ENCODE measurements at places on chromosomes 5 and 9.

DNA sequence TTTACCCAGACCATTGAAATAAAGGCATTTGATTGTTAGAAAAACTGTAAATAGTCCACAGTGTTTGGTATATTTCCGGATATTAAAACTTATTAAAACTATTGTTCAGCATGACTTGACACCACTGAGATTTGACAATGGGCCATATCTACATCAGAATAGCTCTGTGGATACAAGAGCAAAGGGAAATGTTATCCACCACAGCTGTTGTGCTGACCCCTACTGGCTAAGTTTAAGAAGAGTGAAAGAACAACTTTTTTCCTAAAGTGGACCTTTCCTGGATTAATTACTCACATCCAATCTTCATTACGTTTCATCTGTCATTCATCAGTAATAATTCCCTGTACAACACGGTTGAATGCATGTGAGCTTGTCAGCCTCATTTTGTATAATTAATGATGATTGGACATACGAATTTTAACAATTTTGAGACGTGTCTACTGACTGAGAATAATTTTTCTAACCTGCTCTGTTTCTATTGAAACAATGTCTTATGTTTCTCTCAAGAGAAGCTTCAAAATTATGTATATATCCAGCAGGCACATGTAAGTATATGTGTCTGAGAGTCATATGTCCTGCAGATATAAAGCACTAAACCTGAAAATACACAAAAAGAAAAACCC, 1952.6 kb downstream of the MAT2B start:
- no peak for DNase-seq

DNA sequence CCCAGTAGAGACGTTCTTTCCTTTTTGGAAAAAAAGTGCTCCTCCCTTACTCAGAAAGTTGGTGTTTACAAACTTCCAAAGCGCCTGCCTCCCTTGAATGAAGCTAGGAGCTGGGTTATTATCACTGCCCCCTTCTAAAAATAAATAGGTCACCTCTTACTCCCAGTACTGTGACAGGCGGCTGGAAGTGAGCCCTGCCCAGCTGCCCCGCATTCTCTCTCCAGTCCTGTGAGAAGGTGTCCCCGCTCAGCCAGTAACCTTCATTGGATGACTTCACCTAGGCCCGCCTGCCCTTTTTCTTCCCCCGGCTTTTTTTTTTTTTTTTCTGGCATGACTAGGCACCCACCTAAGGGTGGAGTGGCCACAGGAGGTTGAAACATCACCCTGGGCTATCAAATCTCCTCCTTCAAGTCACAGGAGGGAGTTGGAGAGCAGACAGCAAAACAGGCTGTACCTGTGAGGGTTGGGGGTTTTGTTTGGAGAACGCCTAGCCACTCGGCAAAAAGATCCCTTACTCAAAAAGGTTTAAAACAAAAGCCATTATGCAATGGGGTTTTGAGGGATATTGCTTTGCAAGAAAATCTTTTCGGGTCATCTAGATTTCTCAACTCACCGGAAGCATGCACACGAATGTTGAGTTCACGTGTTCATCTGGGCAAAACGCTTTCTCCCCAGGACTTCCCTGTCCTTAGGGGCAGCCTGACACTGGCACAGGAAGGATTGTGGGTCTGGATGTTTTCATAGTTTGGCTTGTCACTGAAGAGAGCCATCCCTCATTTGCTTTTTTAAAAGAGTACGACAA, 43.3 kb upstream of the ZNF622 start:
- no peak for DNase-seq

DNA sequence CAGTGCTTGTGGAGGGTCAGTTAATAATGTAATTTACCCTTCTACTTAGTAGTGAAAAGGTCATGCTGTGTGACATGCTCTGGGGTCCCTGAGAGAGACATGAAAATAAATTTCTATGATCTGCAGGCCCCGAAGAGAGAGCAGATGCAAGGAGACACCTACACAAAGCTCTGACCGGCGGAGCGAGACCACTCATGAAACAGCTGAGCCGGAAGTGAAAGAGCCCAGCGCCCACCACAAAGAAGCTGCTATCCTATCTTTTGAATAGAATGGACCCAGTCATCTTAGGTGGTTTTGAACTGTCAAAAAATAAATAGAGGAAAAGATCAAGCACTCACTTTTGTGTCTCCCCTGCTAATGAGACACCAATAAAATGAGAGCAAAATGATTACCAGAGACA, 190.0 kb downstream of the MED10 start:
- DNase-seq: no peak

DNA sequence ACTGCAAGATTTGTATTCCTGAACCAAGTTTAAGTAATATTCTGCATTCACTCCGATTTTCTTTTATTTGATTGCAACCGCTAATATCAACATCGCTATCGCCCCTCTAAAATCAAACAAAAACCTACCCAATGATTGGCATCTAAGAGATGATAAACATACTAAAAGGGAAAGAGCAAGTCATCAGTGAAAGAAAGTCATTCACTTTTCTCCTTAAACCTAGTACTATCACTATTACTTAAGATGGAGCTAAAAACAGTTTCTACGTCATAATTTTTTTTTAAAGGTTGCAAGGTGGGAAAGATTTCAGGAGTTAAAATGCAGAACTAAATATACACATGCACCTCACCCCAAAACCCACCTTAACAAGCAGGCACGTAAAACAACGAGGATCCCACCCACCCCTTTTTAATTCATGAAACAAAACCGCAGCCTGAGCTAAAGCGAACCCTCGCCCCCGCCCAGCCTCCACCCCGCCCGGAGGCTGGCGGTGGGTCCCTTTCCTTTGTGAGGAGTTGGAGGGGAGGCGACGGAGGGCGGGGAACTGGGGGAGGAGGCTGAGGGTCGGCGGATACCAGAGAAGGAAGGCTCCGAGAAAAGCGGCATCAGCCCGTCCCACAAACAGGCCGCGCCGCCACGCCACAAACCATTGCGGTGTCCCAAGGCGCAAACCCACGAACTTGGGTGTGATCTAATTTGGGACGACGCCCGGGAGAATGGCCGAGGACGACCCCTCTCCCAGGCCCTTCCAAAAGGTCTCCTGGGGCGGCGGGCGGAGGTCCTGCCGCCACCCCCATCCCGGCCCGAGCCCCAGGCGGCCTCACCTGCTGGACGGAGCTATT, 861 bp downstream of the UBQLN1 start:
- DNase-seq: peak; percentile 79

GRCh38 chr5:177105691-177106476, 19.2 kb downstream of the FGFR4 start:
- no peak for DNase-seq

GRCh38 chr9:132846918-132847515, 31.1 kb downstream of the AK8 start:
- DNase-seq: no peak

DNA sequence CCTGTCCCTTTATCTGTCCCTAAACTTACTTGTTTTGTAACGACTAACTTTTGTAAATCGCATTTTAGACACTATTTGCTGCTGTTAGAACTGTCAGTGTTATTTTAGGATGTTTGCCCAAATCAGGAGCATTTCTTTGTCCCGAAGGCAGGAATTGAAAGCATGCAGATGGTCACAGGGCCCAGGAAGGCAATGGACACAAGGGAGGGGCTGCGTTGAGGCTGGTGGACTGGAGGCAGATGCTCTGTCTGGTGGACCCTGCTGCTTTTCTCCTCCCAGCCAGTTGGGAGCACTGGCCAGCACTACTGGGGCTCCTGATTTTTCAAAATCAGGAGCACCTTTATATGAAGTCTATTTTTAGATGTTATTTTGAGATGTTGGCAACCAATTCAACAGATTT, 31.7 kb downstream of the DOCK2 start:
- DNase-seq: no peak

DNA sequence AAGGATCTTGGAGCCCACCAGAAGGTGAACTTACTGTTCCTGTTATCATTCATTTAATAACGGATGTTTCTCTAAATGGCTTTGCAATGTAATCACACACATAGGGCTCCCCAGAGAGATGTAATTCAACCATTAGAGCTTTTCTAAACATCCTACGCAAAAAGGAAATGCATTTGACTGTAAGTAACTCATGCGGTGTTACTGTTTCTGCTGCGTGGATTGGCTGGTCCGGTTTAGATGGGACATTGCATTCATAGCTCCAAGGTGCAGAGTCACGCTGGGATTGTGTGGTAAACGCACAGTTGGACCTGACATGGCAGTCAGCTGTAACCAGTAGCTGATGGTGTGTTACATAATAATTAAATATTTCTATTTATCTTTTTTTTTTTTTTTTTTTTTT, 185.5 kb upstream of the OTULINL start:
- no peak for DNase-seq

GRCh38 chr5:3778000-3778550, 182.4 kb downstream of the IRX1 start:
- no peak for DNase-seq

DNA sequence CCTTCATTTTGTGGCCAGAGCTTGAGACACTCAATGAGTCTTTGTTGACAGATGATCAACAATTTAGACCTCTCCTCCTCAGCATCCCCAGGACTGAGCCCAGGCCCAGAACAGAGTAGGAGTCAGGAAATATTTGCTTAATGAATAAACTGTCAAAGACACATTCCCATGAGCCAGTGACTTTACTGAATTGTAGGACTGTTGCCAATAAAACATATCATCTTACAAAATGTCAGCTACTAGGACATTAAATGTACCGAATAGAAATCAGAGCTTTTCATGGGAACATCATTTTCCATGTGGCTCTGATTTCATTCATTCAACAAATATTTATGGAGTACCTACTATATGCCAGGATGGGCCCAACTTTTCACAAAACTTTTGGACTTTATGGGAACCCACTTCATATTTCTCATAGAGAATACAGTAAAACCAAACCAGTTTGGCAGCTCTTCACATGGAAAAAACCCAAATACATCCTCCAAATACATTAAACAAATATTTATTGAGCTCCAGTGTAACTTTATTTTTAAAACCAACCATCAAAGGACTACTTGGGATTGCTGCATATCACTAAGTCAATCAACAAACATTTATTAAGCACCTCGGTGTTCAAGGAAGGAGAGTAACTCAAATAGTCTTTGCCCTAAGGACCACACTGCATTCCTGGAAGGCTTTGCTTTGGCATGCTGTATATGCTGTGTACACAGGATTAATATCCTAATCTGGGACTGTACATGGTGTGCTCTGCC, 11.4 kb downstream of the VDAC1 start:
- DNase-seq: peak; percentile 52
